ENCODE measurements at places on chromosomes 6 and 20. TPM values are rescaled to one million over a fixed set of nuclear protein-coding genes. Genes with fewer than 3 reads are reported as not detected.

C20orf202 gene
- 0.26 TPM for polyA plus RNA-seq

SLC4A11 gene
- polyA plus RNA-seq, result 1.1 TPM

TSBP1 gene
- polyA plus RNA-seq, result not detected

DNMT3B gene
- polyA plus RNA-seq, result 0.20 TPM

GRCh38 chr6:12602951-12603672 is 113.5 kb upstream of the PHACTR1 start:
- DNase-seq, result no peak

GRCh38 chr6:52336919-52337561 is 24.9 kb upstream of the PAQR8 start:
- no peak for DNase-seq

GRCh38 chr20:11047559-11047958 is 373.8 kb upstream of the JAG1 start:
- no peak for DNase-seq

DNA sequence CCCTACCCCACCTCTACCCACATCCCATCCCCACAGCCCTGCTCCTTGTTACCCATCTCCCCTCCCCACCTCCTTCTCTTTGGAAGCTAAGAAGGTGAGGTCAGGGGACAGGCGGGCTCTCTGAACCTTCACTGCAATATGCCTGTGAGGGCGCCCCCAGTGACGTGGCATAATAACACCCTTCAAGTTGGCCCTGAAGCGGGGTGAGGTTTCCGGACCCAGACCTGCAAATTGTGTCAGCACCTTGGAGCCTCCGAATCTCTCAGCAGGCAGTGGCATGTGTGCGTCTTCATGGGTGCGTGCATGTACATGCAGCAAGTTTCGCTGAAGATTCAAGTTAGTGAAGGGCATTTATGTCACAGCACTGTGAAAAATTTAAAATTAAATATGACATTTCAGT is 114.6 kb downstream of the SOBP start:
- DNase-seq, result no peak

GRCh38 chr6:21729431-21729830 is 135.9 kb downstream of the SOX4 start:
- DNase-seq, result no peak

DNA sequence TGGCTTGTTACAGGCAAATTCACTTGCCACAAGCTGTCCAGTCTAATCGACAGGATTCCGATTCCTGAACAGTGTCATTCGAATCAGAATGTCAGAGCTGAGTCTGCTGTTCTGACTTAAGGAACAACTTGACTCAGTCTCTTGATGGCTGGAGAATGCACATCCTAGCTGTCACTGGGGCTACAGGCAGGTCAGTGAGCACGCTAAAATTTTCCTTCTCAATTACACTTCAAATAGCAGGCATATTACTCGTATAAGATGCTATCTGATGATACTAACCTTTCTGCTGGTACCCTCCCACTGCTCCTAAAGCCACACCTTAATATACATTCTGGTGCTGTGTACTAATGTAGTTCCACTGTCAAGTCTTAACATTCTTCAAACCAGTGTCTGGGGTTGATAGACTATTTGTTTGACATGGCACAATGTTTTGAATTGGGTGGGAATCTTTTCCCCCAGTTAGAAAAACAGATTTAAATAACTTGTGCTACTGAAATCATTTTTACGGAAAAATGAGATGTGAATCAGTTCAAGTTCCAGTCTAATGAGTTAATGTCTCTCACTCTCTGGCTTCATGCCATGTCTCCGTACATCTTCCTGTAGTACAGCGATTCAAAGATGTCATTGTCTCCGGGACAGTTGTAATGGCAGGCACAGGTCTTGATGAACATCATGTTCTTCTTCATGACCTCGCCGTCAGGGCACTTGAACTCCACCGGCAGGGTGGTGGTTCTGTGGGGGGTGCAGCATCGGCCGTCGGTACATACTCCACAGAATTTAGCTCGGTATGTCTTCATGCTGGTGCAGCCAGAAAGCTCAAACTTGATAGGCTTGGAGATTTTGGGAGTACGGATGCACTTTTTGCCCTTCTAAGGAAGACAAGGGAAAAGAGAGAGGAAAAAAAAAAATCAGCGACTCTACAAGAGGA is 2.2 kb downstream of the CCN2 start:
- no peak for DNase-seq

DNA sequence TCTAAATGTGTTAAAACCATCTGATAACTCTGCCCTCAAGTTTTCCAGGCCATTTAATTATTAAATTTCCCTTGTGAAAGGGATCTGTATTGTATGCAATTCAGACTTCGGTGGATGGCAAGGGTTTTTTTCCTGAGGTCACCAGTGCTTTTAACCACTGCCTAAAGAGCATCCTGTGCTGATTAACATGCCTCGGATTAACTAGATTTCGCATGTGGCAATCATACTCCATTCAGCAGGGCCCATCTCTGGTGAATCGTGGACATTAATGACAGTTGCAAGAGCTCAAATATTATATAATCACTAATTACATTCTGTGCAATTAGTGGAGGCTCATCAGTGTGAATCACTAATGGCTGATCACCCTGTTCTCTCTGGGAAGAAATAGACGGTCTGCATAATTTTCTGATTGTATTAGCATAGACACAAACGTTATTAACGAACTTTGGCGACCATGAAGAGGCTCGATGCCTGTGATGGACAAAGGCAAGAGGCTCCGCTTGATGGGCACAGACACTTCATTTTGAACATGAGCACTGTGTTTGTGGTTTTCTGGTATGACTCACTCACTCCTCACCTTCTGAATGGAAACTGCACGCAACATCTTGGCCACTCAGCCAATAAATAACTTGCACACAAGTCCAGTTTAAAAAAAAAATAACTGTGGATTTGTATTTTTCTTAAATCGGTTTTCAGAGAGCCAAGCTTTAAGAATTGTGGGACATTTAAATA is 31.4 kb downstream of the LINC00237 start:
- DNase-seq, result no peak

GRCh38 chr6:14921878-14922671 is 323.8 kb upstream of the JARID2 start:
- DNase-seq, result no peak

DNA sequence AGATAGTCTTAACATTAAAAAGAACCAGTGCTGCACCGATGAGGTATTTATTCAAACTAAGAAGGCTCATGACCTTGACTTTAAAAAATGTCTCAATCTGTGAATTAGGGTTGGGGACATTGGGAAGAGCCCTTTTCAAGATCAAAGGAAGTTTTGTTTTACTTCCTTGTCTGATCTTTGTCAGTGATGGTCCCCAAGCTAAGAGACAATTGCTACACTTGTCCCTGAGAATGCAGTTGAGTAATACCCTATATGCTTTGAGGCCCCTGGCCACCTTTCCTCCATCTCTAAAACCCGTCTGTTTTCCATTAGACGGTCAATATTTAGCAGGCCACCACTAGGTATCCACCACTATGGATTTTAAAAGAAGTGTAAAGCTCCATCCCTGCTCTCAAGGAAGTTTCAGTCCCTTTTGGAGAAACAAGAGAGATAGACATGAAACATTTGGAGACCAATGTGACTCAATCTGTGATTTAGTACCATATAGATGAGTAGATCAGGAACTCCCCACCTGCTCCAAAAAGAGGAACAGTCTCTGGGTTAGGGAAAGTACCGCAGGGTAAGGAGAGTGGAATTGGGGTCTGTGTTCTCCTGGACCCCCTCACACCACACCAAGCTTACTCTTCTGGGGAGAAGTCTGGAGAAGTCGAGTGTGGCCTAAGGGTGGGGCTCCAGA is 99.1 kb upstream of the ISM1 start:
- DNase-seq, result no peak

DNA sequence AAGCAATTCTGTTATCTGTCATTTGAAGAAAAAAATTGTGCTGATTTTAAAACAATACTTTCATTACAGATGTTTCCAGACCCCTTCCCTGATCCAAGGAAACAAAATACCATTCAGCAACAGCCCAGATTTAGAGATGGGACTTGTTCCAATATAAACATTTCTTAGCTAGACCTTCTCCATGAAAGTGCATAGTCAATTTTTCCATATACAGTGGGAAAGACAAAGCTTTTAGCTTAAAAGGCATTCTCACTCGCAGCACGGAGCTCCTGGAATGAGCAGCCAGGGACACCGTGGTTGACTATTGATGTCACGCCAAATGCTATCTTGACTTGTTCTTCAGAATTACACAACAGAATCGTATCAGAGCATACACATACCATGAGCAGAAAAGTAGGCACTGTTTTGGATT is 21.5 kb downstream of the LAMA4 start:
- DNase-seq, result no peak
